D341Med (cell line): ENCODE measurements at places on chromosomes 5 and 9.

DNA sequence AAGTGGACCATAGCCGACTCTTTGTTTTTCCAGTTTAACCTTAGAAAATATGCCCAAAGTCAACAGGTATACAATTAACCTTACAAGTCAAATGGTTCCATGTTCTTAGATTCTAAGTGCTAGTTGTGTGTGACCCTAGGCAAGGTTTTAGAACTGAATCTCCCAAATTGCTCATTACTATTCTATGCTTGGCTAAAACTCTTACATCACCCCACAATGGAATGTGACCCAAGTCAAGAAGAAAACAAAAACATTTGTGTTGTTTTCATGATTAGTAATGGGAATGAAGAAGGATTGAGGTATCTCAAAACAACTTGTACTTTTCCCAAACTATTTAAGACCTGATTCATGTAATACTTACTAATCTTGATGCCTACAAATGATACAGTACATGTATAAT is 159.2 kb downstream of the ARRDC3 start:
- DNase-seq = no peak

GRCh38 chr5:94613583-94613982 is 4.8 kb downstream of the KIAA0825 start:
- no peak for DNase-seq

DNA sequence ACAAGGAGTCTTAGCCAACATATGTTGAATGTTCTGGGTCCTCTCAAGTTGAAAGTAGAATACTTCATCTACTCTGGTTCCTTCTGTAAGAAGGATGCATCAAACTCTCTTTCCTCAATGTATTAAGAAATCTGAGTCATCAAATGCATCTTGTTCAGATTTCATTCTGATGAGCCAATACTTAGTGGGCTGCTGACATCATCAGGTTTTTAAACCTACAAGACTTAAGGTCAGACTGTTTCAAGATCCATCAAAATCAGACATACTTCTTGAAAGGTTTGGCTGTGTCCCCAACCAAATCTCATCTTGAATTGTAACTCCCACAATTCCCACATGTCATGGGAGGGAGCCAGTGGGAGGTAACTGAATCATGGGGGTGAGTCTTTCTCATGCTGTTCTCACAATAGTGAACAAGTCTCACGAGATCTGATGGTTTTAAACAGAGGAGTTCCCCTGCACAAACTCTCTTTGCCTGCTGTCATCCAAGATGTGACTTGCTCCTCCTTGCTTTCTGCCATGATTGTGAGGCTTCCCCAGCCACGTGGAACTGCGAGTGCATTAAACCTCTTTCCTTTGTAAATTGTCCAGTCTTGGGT is 168.8 kb downstream of the RAPGEF6 start:
- no peak for DNase-seq

DNA sequence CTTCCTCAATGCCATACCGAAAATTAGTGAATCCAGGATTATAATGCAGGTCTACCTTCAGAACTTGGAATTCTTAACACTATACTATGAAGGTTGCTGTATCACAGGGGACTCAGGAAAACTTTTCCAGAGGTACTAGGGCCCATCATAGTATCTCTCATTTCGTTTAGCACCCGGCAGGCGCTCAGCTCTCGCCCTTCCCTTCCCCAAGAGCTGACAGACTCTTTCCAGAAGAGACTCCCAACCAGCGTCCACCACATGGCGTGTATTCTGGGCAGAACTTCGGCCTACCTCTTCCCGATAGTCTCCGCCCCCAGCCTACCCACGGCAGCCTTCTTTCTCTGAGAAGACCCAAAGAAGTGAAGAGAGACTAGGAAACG is 271 bp downstream of the NOL8 start:
- no peak for DNase-seq

DNA sequence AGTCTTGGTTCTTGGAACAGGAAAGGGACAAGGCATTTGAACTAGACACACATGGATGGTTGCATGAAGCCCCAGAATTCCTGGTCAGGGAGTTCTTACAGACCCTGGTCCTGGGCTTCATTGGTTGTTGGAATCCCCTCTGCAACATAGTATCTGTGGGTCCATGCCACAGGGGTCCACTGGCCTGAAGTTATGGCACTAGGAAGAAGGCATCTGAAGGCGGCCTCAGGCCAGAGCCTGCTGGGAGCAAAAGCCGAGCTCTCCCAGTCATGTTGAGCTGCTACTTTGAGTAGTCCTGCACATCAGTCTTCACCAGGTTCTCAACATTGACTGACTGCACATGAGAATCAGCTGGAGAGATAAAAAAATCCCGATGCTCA is 71.1 kb upstream of the PITX1 start:
- no peak for DNase-seq
